ENCODE measurements at places on chromosomes 7 and 10.

DNA sequence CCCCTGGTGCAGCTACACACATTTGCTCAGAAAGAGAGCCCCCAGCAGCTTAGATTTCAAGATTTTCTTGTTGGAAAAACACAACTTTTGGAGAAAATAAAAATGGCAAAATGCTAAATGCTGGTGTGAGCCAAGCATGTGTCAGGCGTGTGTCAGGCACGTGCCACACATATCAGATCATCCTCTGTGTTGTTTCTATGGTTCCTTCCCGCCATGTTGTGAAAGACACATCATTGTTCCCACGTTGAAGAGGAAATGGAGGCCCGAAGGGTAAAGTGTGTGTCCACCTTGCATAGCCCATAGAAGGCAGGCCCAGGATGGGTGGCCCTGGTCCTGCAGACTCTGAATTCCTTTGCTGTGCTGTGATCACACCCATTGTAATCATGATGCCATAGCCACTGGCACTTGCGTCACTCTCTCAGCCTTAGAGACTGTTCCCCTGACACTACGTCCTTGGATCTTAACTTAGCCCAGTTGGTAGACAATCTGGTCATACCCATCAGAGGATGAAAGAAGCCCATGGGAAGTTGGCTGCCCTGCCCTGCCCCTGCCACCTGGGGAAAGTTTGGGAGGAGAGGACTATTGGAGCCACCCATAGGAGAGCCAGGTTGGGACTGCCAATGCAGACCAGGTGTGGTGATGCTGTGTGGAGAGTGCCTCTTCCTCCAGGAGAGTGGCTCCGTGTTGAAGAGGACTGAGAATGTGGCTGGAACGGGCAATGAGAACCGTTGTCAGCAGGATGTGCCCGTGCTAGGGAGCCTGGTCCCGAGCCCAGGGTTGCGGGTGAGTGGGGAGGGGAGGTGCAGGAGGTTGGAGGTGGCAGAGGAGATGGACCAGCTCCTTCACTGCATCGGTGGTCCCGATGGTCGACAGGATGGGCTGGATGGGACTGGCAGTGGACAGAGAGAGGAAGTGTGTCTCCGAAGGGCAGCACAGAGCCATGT is 65.6 kb upstream of the IGFBP3 start:
- no peak for DNase-seq

GRCh38 chr7:29278337-29279069 is 83.9 kb downstream of the CHN2 start:
- DNase-seq, result no peak

DNA sequence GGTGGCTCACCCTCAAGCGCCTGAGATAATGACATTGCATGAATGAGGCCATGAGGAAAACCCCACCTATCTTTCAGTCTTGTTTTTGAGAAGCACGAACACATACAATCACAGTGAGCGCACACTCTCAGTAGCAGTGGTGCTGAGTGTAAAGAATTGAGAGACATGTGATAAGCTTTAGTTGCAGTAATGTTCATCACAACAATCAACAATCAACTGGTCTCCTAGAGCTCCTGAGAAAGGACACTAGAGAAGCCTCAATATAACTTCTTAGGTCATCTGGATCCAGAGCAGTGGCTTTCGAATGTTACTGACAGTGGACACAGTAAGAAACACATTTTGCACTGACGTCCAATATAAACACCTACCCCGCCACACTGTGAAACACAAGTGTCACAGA is 12.8 kb downstream of the ERLIN1 start:
- DNase-seq, result no peak

DNA sequence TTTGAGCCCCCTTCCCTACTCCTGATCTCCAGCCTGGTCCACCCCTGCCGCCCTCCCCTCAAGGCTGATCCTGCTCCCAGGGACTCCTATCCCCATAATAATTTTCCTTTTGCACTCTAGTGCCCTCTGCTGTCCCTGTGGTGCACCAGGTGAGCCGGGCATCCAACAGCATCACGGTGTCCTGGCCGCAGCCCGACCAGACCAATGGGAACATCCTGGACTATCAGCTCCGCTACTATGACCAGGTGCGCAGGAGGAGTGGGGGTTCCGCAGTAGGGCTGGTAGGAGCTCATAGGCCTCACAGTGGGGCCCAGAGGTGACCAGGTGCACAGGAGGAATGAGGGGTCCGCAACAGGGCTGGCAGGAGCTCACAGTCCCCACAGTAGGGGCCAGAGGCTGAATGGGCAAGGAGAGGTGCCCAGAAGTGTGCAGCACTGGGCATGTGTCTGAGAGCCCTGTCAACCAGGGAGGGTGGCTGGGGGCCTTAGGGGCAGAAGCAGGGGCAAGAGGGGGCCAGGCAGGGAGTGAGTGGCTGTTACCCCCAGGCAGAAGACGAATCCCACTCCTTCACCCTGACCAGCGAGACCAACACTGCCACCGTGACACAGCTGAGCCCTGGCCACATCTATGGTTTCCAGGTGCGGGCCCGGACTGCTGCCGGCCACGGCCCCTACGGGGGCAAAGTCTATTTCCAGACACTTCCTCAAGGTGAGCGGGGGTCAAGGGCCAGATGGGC is 11.7 kb downstream of the EPHB6 start:
- DNase-seq, result no peak

DNA sequence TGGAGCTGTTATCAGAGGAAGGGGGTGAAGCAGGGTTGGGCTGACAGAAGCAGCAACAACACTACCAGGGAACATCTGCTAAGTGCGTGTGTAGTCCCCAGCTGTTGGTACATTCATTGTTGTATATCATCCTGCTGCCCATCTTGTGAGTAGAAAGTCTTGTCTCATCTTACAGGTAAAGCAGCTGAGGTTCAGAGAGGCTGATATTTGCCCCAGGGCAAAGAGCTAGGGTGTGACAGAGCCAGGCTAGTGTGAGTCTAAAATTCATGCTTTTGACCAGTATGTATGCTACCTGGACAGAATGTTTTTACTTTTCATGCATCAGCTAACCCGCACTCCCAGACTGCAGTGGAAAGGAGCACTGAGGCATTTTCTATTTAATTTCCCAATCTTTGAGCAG is 221.6 kb downstream of the STK31 start:
- no peak for DNase-seq

DNA sequence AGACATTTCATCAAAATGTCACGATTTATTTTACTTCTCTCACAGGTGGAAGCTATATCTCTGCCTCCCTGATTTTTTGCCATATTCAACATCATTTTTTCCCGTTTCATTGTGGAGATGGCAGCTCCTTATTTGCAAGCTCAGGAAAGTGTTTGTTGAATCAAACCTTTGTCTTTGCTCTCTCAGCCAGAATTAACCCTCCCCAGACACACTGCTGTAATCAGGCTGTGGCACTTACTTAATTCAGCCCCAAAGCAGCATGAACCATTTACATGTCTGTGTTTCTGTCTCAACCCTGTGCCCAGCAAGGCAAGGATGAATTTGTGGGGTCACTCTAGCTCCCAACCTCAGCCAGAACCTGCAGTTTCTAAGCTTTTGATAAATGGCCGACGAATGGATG is 397.2 kb downstream of the TCERG1L start:
- no peak for DNase-seq

GRCh38 chr7:133940368-133940767 is 186.8 kb upstream of the LRGUK start:
- no peak for DNase-seq

DNA sequence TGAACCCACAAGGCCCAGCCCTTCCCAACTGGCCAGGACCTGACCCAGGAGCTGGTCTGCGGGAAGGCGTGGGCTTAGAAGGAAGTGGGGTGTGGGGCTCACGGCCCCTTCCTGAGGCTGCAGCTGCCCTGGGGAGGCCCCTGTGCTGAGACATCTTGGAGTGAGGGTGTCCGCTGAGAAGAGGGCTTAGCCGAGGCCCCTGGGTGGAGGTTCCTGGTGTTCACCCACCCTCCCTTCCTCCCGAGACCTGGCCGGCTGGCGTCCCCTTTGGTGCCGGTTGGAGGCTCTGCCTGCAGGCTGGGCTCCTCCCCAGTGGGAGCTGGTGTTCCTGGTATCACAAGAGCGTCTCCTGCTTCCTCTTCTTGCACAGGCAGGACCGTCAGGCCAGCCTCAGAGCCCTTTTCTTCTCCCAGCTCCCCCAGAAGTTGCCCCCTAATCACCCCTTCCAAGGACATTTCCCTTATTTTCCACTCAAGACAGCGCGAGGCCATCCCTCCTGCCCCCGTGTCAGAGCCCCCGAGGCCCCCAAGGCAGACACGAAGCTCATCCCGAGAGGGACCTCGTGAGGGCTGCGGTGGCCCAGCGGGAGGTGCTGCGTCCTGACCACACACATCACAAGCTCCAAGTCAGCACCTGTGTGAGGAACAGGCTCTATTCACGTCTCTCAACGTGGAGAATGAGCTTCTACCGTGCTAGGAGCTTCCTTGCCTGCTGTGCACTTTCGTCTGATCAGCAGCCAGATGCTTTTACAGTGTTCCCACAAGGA is 25.1 kb upstream of the FAM20C start:
- DNase-seq, result no peak

- DNase-seq, result no peak
Observed at GRCh38 chr7:41053820-41054219, 649.1 kb downstream of the INHBA start.

DNA sequence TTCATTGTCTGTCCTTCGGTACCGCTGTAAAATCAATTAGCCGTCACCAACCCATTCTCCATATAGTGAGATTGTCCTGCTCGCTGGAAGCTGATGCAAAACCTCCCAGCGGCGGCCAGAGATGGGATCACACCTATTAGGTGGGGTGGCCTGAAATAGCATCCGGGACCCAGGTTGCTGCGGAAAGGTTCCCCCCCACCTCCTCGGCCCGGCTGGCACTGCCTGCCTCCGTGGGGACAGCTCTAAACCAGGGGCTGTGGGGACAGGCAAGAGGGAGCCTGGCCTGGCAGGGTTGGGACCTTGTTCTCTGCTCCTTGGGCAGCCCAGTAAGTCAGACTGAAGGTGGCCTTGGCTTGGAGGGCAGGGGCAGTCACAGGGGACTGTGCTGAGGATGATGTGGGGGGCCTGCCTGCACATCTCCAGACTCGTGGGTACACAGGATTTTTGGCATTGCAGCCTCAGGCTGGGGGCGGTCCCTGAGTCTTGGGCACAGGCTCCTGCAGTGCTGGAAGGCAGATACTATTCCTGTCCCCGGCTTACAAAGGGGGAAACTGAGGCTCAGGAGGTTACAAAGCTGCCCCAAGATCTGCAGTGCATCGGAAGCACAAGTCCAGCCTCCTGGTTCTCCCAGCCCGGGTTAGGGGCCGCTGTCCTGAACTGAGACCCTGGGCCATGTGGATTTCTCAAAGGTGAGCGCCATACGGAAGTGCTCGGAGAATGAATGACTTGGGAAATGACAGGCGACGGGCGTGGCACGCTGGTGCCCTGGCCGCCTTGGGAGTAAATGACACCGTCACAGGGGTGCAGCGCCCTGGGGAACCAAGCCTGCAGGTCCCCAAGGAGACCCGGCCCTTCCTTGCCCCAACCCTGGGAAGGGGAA is 65.6 kb downstream of the UNCX start:
- DNase-seq, result no peak

DNA sequence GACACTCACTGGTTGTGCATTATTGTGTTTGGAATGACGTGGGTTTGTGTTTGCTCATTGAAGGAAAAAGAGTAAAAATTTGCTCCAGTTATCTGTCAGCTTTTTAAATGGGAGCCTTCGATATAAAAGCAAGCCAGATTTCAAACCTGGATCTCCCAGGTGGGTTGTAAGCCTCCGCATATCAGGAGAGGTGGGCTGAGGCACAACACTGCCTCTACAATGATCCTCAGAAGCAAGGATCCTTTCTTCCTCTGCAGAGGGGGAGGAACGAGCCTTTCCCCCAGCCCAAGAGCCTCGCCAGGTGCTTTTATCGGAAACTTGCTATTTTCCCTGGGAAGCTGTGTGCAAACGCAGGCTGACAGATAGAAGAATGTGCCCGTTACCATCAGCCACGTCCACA is 331.0 kb upstream of the MGMT start:
- DNase-seq, result no peak

DNA sequence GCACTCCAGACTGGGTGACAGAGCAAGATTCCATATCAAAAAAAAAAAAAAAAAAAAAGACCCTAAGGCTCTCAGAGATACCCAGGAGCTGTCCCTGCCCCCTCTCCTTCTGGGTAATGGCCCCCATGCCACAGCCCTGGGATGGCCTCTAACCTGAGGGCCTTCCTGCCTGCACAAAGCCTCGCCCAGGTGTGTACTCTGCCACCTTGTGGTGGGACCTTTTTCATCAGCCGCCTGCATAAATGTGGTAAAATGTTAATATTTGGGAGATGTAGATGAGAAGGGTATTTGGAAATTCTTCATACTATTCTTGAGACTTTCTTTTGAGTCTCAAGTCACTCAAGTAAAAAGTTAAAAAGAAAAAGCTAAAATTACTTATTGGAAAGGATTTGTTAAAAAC is 46.3 kb upstream of the RNF216 start:
- DNase-seq, result no peak

DNA sequence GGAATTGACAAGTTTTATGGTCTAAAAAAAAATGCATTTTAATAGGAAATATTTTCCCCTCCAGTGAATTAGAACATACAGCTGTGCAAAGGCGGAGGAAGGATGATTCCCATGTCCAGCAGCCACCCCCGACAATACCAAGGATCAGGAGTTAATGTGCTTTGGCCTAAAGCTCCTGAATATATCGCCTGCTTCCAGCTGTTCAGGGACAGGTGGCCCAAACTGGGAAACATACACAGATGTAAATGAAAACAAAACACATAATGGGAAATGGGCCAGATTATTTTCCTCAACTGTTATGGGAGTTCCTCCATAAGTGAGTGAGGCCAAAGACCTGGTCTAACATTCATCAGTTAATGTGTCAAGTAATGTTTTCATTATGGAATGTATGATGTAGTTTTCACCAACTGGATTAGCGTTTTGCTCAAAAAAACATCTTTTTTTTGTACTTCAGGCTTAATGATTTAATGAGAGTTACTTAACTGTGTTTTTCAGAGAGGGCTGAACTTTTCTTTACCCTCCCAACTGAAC is 55.1 kb upstream of the LAMB1 start:
- DNase-seq, result peak; percentile 87

DNA sequence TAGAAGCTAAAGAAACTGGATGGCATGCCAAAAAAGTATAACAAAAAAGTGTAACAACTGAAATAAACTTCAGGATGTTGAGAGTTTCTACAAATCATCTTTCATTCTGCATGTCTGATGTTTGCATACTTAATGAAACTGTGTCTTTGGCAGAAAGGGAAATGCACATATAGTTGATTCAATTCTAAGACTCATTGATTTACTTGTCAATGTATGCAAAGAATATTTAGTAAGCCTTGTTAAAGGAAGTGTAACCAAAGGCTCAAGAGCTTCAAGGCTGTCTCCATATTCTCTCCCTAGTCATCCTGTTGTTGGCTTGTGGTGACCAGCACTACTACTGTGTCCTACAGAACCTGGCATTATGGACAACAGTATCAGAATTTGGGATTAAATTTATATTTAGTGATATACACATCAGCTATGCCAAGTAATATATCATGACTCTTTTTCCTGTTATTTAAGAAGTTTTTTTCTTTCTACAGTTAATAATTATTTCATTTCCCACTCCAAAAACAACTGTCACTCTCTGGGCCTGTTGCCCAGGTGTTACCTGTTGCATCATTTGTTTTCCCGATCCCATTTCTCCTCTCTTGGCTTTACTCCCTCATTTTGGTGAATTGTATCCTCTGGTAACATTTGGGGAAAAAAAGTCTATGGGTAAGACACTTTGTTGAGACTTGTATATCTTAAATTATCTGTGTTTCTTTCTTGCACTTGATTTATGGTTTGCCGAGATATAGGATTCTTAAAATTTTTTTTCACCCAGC is 226.6 kb upstream of the BMPER start:
- no peak for DNase-seq

- no peak for DNase-seq
Observed at GRCh38 chr10:87053577-87054181, 33.6 kb downstream of the FAM25A start.

Measured in muscle of arm (tissue), 14 donors.